ENCODE measurements at places on chromosomes 1 and 21.

DNA sequence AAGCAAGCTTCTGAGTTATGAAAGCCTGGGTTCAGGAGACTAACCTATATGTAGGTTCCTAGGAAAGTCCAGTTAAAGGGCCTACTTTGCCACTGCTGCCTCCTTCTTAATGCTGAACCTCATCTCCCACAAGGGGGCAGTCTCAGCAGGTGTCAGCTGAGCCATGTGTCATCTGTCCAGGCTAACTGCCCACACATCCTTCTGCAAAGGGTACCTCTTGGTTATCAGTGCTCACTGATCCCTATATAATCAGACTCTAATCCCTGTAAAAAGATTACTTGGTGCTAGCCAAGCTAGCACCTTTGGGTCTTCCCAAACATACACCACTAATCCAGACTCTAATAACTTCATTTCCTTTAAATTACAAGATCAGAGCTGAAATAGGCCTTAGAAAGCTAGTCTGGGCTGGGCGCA lies 9.0 kb downstream of the PRDX1 start:
- DNase-seq: no peak

DNA sequence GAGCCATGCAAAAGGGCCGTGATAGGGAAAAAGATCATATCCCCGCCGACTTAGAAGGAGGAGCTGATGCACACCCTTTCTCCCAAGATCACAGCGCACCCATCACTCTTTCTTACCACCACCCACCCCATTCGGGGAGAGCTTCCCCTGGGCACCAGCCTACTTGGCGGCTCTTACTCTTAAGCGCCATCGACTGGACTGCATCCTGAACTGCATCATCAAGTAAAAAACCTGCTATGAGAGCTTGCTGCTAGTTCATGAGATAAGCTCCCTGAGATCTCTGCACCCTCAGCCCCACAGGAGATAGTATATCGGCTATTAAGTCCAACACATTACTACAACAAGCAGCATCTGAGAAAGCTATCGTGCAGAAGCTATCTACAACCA lies 125.1 kb downstream of the BARHL2 start:
- DNase-seq: no peak

DNA sequence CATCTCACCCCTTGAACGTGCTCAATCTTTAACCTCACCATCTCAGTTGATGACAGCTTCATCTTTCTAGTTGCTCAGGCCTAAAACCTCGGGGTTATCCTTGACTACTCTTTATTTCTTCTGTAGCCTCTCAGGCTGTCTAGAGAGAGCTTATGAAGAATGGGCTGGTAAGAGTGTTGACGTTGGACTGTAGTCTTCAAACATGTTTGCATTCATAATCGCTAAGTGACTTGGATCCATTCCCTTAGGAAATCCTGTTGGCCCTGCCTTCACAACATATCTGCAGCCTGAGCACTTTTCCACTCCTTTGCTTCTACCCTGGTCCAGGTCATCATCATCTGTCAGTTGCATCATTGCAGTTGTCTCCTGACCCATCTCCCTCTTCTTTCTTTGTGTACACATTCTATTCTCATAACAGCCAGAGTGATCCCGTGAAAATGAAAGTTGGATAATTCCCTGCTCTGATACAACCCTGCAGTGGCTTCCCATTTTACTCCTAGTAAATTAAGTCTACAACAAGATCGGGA lies 10.5 kb downstream of the UCK2 start:
- DNase-seq: no peak

GRCh38 chr1:216580538-216581057 lies 142.6 kb downstream of the ESRRG start:
- no peak for DNase-seq

DNA sequence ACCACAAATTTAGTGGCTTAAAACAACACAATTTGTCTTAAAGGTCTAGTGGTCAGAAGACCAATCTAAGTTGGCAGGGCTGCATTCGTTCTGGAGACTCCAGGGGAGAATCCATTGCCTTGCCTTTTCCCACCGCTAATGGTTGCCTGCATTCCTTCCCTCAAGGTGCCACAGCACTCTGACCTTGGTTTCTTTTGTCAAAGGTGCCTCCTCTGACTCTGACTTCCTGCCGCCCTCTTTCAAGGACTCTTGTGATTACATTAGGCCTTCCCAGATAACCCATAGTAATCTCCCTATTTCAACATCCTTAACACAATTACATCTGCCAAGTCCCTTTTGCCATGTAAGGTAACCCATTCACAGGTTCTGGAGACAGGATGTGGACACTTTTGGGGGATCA lies 145.3 kb downstream of the S1PR1 start:
- DNase-seq: no peak

GRCh38 chr1:30877205-30877912 lies 31.2 kb downstream of the SDC3 start:
- DNase-seq: no peak

DNA sequence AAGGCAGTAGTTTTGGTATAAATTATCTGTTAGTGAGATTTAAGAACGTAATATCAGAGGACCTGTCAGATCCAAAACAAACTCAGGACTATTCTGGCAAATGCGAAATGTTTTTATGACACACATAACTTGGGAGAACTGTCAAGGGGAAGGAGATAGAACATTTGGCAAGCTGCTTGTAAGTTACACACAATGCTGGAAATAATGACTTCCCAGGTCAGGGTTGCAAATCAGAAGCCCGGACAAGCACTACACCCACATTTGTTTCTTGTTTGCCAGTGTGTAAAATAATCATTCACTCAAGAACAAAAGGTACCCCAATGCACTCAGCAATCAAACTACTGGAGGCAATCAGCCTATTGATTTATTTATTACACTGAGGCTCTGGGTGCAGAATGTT lies 354.7 kb downstream of the KCNH1 start:
- no peak for DNase-seq

DNA sequence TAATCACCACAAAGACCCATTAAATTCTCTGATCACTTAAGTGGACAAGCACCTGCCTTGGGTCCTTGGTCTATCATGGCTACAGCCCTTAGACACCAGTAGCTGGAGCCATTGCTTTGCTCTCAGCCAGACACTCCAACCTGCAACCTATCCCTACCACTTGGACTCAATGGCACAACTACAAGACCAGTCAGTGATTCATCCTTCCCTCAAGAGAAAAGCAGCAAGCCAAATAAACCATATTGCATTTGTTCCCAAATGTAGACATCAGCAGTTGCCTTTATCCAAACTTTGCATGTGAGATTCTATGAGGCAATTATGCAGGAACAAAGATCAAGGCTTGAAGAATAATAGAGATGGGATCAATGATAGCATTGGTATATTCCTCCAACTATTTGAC lies 263.4 kb downstream of the HHIPL2 start:
- DNase-seq: no peak

GRCh38 chr1:147245129-147245528 lies 2.6 kb downstream of the CHD1L start:
- DNase-seq: no peak

DNA sequence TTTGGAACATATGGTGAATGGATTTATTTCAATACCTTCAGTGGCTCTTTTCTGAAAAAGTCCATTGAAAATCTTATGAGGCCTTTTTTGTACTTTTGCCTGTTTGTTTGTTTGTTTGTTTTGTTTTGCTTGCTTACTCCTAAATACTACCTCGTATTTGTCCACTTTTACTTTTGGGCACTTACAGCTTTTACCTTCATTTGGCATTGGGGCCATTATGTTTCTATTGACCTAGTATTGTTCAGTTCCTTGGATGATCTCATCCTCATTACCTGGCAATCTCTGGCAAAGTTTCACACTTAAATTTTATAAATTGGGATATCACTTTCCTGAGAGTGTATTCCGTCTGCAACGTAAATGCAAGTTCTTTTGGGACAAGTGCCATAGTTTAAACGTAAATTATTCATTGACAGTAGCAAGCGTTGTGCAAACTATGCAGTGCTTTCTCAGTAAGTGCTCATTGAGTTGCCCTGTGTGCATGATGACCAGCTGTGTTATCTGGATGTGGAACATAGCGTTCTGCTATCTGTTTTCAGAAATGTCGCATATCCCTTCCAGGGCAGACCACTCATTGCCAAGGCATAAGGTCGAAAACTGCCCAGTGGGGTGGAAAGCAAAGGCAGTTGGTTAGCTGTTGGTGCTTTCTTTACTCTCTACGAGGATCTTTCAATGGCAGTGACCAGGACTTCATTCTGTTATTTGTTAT lies 51.1 kb downstream of the LRRC8D start:
- DNase-seq: no peak

- DNase-seq: no peak
Observed at GRCh38 chr1:78401148-78401547, 89.6 kb upstream of the PTGFR start.

DNA sequence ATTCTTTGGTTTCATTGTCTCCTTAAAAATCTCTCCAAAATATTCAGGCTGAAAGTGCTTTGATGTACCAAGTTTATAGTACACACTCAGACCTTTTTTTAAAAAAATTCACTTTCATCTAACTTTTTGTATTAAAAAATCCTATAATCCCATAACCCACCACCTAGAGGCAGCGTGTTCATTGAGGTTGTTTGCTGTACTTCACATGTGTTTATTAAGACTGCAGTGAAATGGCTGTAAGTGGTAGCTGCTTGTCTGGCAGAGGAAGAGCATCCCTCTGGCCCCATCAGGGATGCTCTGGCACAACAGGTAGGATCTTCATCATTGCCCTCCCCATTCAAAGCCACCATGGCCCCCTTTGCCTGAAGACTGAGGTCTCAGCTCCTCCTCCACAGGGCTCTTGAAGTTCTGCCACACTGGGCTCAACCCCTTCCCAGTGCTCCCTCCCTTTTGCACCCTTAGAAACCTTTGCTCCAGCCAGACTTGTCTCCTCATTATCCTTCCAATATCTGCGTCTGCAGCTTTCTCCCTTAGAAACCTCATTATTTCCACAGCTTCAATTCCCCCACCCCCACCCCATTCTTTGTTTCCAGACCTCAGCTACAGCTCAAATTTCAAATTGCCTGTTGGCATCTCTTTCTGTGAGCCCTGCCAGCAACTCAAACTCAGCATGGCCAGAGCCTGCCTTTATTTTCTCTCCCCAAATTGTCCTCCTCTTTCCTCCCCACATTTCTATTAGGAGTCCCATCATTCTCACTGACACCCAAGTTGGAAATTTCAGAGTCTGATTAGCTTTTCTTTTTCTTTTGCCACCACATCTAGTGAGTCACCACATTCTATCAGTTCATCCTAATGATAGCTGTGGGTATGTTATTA lies 369.6 kb upstream of the USP24 start:
- DNase-seq: no peak

DNA sequence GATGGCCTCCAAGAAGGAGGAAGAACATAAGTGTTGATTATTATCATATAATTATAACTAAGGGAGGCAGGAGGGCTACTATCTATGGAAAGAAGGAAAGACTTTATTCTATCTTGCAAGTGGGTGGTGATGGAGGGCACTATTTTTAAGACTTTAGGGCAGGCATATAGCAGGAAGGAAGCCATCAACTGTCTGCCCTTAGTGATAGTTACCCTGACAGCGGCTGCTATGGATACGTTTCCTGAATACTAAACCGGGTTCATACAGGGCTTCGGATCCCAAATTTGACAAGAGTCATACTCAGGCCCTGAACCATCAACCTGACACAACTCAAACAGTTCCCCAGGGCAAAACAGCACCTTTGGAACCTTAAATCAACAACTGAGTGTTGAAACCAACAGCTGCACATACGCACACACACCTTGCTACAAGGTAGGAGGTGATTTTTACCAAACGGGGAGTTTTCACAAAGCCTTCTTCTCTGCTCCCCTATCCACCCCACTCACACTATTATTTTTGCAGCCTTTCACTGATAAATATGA lies 397.2 kb downstream of the OMA1 start:
- no peak for DNase-seq

DNA sequence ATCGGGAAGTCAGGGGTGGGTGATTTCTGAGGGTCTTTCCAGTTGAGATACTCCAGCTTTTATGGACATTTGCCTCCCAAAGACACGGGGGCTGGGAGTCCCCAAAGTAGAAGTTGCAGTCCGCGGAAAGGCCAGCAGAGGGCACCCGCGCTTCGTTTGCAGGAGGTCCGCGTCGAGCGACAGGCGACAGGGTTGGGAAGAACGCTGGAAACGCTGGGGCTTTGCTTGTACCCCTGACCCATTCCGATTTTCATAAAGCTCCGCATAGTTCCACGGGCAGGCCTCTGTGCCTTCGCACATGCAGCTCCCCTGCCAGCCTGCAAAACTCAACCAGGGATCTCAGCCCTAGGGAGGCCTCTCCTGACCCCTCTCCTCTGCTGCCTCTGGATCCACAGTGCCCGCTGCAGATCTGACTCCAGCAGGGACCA lies 44.2 kb upstream of the LAPTM5 start:
- DNase-seq: peak; percentile 54

GRCh38 chr1:17717594-17718535 lies 37.3 kb upstream of the ACTL8 start:
- DNase-seq: no peak

DNA sequence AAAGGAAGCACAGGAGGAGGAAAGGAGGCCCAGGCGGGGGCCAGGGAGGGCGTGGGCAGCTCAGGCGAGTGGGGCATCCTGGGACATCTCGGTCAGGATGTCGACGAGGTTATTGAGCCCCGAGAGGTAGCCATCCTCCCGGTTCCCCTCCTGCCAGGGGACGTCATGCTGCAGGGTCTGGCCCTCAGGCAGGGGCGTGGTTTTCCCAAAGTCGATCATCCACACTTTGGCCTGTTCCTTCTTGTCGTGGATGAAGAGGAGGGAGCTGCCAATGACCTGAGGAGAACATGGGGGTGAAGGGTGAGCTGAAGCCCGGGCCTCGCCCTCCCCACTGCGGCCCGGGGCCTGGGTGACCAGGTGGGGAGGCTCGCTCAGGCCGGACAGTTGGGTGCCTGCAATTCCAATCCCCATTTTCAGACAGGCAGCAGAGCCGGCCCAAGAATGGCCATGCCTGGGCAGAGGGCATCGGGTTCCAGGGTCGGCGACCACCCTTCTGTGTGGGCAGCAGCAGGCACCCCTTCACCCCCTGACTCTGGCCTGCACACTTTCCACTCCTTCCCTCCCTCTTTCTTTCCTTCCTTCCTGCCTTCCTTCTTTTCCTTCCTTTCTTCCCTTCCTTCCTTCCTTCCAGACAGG lies 86.2 kb downstream of the STUM start:
- no peak for DNase-seq

DNA sequence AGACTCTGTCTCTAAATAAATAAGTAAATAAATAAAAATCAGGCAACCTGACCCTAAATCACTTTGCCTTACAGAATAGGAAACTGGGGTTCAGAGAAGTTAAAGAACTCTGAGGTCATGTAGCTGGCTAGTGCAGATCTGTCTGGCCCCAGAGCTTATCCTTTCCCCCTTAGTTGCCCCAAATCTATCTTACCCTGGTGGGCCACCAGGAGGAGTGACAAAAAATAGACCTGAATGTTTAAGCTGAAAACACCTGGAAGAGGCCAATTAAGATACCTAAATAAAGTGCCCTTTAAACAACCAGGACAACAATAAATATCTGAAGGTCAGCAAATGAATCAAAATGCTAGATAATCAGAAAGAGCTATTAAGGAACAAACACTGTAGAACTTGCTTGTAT lies 59.7 kb downstream of the TEX35 start:
- no peak for DNase-seq

- DNase-seq: no peak
Observed at GRCh38 chr1:47764461-47765046, 232.6 kb downstream of the TRABD2B start.

GRCh38 chr1:225745273-225745672 lies 32.4 kb upstream of the SRP9 start:
- DNase-seq: no peak

Measured in stimulated activated CD8-positive, alpha-beta memory T cell treated with anti-CD3 and anti-CD28 coated beads, Interleukin-15, amount 100 ng/mL, for 48 hours (primary cell).